ENCODE measurements at places on chromosomes 11 and 22.

DNA sequence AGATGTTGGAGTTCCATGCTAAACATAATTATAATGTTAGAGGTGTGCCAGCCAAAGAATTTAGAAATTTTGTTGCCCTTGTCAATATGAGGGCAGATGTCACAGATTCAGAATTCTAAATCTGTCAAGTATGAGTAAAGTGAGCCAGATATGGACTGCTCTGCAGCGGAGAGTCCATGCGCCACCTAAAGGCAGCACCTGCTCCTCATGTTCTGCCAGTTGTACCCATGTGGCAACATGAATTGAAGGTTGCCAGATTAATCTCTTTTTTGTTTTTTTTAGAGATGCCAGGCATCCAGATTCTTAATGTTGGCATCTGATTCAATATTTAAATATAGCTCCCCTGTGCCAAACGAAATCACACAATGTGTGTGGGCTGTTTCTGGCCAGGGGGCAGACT lies 678.6 kb upstream of the ANO5 start:
- DNase-seq, result no peak

DNA sequence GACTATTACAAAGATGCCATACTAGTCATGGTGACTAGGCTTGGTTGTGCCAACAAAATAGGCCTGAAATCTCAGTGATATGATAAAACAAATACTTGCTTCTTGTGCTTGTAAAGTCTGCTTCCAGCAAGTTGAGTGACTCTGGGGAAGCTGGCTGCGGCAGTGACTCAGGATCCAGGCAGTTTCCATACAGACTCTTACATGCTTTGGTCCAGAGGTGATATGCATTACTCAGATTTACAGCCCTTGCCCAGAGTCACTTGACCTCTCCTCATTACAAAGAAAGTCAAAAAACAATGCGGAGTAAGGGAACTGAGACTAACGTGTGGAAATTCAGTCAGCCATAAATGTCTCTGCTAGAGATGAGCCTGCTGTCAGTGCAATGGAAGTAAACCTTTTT lies 387.5 kb downstream of the KCNA4 start:
- DNase-seq, result no peak

- no peak for DNase-seq
These were observed 35.7 kb downstream of the CYB5R2 start for GRCh38 chr11:7637447-7638157.

- peak; percentile 76 for DNase-seq
These were observed 174.4 kb downstream of the MAML2 start for GRCh38 chr11:96168623-96169022.

GRCh38 chr11:121018746-121019145 lies 5.2 kb upstream of the TBCEL start:
- DNase-seq, result no peak

DNA sequence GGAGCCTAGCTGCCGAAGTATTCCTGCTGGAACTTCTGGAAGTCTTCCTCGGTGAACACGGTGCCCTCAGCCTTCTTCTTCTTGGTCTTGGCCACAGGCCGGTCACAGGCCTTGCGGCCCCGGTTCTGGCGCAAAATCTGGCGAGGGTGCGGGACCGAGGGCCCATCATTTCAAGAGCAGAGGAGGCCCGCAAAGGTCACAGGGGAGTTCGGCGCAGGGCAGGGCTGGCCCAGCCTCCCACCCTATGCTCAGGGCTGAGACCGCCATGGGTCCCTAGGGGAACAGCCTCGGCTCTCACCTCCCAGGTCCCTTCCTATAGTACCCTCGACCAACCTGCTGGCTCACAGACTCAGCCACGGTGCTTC lies 3.1 kb downstream of the RPS19BP1 start:
- DNase-seq, result no peak

GRCh38 chr22:22060200-22061084 lies 77.9 kb upstream of the TOP3B start:
- DNase-seq, result peak; percentile 46

DNA sequence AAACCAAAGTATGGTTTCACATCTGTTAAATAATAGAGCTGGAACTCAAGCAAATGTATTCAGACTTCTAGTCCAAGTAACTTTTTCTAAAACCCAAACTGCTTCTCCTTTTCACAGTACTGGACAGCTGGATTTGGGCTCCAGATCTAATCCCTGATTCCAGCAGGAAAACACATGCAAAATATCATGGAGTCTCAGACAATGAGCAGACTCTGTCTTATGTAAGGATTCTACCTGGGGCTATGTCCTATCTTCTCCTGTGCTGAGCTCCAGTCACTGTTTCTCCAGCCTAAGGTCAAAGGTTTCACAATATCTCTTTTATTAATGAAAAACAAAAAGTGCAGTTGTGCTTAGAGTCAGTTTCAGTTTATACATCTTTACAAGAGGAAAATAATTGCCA lies 83.2 kb upstream of the EED start:
- no peak for DNase-seq

- DNase-seq, result no peak
These were observed 24.4 kb downstream of the PGA5 start for GRCh38 chr11:61265357-61265756.

GRCh38 chr22:35337932-35338331 lies 38.2 kb downstream of the TOM1 start:
- DNase-seq, result no peak

DNA sequence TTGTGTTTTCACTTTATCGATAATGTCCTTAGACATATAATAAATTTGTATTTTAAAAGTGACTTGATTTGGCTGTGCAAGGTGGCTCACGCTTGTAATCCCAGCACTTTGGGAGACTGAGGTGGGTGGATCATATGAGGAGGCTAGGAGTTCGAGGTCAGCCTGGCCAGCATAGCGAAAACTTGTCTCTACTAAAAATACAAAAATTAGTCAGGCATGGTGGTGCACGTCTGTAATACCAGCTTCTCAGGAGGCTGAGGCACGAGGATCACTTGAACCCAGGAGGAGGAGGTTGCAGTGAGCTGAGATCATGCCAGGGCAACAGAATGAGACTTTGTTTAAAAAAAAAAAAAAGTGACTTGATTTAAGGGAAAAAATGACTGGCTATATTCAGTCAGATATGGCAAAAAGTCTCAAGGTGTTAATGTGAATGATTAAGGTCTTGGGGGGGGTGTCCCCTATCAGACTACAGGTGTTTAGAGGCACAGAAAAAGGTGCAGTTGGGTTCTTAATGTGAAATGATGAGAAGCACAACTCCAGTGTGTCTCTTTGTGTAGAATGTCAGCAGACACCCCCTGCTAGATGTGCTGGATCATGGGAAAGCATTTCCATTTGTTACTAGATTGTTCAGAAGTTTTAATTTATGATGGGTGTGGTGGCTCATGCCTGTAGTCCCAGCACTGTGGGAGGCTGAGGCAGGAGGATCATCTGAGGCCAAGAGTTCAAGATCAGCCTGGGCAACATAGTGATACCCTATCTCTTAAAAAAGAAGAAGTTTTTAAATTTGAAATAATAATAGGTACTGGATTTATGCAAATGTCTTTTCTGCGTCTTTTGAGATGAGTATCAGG lies 17.0 kb downstream of the NEAT1 start:
- DNase-seq, result no peak

GRCh38 chr11:34274712-34275398 lies 83.0 kb downstream of the ABTB2 start:
- peak; percentile 89 for DNase-seq

GRCh38 chr22:22810471-22810870 lies 77.1 kb upstream of the IGLL5 start:
- DNase-seq, result no peak

DNA sequence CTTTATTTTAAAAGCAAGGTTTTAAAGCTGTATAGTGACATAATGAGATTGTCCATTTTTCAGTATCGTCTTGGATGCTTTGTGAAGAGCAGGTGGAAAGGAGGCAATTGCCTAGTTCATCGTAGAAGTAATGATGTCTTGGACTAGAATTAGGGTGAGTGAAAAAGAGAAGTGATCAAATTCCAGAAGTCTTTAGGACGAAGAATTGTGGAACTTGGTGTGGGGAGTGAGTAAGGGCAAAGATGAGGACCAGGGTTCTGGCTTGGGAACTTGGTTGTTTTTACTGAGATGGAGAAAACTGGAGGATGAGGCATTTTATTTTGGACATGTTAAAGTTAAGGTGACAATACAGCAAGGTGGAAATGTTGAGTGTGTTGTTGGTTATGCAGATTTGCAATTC lies 1.2 kb downstream of the ILK start:
- DNase-seq, result no peak

GRCh38 chr11:113472471-113472870 lies 2.7 kb downstream of the DRD2 start:
- DNase-seq, result no peak

DNA sequence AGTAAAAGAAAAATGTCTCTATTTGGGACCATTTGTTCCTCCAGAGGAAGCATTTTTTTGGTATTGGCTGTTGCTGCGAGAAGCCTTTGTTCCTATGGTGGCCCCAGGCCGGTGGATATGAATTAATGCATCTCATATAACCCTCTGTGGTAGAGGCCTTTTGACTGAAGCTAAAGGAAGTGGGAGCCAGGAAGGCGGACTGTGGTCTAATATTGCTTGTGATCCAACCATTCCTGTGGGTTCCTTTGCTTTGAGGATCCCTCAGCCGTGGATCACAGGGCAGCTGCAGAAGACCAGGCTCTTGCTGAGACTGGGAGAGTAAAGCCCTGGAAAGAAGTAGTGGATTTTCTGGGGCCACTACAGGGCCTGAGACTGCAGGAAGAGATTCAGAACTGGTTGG lies 68.3 kb upstream of the NAV2 start:
- DNase-seq, result no peak

GRCh38 chr11:68525336-68525735 lies 64.8 kb downstream of the PPP6R3 start:
- no peak for DNase-seq

DNA sequence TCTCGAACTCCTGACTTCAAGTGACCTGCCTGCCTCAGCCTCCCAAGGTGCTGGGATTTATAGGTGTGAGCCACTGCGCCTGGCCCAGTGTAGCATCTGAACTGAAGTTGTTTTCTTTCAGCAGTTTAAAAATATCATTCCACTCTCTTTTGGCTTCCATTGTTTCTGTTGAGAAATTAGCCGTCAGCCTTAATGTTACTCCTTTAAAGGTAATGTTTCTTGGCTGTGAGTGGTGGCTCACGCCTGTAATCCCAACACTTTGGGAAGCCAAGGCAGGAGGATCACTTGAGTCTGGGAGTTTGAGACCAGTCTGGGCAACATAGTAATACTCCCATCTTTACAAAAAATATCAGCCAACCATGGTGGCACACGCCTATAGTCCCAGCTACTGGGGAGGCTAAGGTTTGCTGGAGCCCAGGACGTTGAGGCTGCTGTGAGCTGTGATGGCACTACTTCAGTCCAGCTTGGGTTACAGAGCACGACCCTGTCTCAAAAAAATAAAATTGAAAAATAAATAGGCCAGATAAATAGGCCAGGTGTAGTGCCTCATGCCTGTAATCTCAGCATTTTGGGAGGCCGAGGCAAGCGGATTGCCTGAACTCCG lies 25.9 kb downstream of the MCAM start:
- no peak for DNase-seq

DNA sequence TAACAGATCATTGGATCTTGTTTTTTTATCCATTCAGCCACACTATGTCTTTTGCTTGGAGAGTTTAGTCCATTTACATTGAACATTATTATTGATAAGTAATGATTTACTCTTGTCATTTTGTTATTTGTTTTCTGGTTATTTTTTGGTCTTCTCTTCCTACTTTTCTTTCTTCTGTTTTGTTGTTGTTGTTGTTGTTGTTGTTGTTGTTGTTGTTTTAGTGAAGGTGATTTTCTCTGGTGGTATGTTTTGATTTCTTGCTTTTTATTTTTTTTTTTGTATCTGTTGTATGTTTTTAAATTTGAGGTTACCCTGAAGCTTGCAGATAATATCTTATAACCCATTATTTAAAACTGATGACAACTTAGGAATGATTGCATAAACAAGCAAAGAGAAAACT lies 28.6 kb downstream of the TAF1D start:
- no peak for DNase-seq

DNA sequence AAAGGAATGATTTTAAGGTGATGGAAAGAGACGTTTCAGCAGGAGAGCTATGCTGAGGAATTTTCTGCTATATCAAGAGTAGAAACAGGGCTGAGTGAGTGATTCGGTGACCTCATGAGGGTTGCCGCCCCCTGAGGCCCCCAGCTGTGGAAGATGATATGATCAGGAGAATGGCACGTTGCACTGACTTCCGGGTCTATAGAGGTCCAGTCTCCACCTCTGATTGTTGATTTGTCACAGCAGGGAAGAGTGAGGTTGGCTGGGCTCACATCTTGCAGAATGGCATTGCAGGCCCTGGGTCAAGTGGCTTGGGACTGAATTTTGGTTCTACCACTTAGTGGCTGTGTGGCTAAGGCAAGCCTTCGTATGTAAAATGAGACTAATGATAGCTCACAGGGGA lies 205.1 kb downstream of the SNX19 start:
- no peak for DNase-seq

DNA sequence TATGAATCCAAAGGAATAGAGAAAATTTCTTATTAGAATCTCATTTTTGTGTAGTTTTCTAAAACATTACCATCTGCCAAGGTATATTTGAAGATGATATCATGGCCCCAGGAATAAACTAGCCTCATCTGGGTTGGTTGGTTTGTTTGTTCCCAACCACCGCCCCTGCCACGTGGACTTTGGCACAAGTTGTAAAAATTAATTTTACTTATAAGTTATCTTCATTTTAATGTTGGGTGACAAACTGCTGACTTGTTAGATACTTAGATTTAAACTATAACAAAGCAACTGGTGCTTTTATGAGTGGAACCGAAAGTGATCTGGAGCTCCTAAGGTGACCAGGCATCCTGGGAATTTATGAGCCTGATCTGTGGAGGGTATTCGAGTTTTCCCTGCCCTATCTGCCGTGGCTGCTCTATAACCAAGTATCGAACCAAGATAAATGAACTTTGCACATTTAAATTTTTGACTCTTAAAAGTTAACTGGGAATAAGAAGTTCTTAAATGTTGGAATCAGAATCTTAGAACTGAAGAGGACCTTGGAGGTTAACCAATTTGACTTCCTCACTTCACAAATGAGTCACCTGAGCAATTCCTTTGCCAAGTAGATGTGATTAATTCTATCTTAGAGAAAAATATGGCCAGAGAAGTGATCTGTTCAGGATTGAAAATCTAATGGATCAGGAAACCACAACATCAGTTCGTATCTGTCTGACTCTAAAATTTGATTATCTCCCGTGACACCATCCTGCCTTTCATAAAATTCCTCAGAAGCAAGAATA lies 129.1 kb upstream of the ARHGAP42 start:
- DNase-seq, result no peak

DNA sequence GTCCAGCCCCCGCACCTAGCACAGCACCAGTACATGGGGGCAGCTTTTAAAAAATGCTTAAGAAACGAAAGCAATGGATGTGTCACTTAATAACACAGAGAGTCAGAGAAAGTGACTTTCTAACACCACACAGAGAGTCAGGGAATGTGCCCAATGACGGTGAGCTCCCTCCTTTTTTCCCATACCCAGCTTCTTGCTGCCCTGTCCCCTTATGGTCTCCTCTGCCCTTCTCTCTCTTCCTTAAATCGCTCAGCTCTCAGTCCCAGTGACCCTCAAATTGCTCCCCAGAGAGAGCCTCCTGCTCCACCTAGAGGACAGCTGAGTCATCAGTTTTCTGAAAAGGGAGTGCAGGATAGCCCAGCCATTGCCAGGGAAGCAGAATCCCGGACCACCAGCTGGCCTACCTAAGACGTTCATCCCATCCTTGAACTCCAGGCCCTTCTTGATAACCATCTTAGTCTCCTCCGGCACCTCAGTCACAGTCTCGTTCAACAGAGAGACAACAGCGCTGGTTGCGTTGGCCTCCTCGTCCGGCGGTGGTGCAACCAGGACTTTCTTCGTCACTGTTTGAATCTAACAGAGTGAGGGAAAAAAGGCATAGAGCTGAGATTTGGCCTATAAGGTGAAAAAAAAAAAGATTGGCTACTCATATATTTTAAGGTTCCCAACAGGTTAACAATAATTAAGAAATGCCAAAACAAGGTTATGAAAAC lies 113.5 kb downstream of the SLC1A2 start:
- DNase-seq, result peak; percentile 77
